ENCODE measurements at places on chromosomes 2 and 18.
A peak's percentile ranks its signal among the peaks of the same experiment; 100 is the strongest.

GRCh38 chr18:58630071-58630470 lies 1.2 kb upstream of the ALPK2 start:
- no peak for DNase-seq

DNA sequence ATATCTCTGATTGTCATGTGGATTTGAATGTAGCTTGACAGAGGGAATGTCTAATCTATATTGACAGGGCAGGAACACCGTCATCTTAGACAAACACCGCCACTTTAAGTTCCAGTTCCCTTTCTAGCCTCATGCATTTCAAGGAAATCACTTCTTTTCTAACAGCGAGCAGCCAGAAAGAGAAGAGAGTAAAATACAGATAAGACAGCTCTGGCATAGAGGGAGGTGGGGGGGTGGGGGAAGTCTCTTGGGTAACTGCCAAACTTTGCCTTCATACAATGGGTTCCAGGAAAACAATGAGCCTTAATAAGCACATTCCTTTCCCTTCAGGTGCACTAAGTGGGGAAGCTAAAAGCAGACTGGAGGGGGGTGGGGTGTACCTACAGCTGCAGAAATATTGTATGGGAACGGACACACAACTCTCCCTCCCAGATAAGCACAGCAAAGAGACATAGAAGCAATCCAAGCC lies 37.2 kb downstream of the CASP10 start:
- DNase-seq: peak; percentile 9

DNA sequence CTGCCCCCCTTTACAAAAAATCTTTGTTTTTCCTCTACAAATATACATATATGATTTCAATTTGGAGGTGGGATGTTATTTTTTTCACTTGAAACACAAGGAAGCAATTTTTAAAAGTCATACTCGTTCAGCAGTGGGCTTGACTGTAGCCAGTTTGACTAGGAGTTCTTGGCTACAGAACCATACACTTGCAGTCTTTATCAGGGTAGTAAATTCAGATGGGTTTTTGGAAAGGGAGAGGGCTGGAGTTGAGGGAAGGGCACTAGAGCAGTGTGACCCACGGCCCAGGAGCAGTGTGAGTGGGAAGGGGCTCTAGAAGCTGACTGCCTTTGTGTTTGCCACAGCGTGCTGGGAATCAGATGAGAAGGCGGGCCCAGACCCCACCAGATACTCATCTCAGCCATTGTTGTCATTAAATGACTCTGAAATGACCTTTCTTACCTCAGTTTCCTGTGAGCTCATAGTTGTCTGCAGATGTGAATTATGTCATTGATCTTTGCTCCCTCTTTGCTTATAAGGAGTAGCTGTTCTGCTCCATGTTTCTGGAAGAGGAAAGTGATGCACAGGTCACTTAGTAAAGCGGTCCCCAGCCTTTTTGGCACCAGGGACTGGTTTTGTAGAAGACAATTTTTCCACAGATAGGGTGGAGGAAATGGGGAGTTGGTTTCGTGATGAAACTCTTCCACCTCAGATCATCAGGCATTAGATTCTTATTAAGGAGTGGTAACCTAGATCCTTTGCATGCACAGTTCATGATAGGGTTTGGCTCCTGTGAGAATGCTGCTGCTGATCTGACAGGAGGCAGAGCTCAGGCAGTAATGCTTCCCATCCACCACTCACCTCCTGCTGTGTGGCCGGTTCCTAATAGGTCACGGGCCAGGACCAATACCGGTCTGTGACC lies 116.8 kb downstream of the SPTBN1 start:
- DNase-seq: peak; percentile 93

- peak; percentile 12 for DNase-seq
Measured at GRCh38 chr2:6506361-6506794, 359.3 kb downstream of the CMPK2 start.

DNA sequence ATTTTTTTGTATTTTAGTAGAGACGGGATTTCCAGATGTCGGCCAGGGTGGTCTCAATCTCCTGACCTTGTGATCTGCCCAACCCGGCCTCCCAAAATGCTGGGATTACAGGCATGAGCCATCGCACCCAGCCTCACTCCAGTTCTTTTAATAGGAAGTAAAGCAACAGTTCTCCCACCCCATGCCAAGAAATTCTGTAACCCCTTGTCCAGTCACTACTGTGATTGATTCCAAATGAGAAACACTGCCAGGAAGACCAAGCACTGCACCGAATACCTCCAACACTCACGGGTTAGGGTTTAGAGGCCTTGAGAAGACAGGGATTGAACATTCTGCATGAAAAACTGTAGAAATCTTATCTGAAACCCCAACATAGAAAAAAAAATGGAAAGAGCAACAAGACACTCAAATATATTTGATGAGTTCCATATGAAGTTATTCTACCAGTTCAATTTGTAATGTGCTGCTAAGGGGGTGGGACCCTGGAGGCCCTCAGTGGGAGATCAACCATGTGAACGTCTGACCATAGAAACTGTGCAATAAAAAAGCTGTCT lies 48.2 kb upstream of the BIN1 start:
- DNase-seq: peak; percentile 79

DNA sequence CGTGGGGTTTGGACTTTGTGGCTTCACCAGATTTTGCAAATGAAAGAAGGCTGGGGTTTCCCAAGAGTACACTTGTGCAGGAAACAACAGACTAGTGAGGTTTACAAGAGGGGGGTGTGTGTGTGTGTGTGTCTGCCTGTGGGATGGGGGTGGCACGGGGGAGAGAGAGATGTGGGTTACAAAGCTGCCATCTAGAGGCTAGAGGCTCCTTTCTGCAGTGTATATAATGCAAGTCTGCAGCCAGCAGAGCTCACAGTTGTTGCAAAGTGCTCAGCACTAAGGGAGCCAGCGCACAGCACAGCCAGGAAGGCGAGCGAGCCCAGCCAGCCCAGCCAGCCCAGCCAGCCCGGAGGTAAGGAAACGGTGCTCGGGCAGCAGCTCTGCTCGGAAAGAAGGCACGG lies at the start of gene ACKR3:
ACKR3 (plus strand) TSS at position 253 of the 401 bp plus-strand sequence. CDS start 10,641 bp downstream, outside the sequence.
- peak; percentile 90 for DNase-seq

DNA sequence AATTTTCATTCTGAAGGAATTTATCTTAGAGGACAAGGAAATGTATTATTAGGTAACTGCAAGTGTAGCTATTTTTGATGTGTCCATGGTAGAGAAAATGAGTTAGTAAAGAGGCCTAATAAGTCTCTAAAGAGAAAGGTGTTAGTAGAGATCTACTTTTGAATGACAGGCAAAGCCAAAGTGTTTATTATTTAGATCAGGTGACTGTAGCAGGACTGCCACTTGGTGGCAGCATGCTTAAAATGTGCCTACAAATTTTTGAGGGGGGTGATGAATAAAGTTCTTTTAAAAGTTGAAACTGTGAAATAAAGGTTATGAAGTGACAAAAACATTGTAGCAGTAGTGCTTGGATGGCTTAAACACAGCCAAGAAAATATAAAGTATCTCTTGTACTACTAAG lies 421.5 kb upstream of the MEIS1 start:
- DNase-seq: no peak

DNA sequence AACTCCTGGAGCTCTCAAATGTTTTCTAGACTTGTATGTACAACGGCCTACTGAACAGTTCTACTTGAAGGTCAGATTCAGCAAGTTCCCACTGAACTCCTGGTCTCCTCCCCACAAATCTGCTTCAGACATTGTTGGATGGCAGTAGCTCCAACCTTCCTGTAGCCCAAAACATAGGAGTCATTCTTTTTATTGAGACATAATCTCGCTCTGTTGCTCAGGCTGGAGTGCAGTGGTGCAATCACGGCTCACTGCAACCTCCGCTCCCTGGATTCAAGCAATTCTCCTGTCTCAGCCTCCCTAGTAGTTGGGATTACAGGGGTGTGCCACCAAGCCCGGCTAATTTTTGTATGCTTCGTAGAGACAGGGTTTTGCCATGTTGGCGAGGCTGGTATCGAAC lies 47.3 kb downstream of the QPCT start:
- no peak for DNase-seq

DNA sequence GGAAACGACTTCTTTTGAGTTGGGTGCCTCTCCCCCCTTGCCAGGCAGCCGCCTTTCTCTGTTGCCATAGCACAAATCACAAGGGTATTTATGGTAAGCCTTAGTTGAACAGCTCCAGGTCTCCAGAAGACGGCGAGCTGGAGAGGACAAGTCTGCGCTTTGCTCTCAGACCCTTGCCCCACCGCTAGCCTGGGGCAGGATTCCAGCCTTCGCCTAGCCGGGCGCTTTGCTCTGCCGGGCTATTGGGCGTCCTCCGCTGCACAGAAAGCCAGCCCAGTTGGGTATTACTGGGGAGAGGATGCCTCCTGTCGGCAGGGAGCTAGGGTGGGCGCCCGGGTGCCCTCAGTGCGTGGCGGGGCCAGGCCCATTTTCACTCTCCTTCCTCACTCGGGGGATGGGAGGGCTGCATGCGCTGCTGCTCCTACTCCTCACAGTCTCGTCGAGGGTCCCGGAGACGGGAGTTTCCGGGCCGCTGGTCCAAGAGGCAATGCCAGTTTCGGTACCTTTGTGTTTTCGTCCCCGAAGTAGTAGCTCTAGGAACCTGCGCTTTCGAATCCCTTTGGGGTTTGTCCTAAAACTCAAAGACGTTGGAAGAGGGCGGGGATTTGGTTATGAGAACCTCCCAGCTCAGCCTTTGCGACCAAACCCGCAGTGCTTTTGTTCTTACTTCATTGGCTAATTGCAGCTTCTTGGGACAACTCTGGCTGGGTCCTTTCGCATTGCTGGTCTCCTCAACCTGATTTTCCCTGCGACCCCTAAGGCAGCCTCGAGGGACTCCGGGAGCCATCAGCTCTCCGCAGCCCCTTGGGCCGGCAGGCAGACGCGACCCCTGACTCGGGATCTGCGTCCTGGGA lies 3.6 kb upstream of the DLX2 start:
- peak; percentile 32 for DNase-seq

DNA sequence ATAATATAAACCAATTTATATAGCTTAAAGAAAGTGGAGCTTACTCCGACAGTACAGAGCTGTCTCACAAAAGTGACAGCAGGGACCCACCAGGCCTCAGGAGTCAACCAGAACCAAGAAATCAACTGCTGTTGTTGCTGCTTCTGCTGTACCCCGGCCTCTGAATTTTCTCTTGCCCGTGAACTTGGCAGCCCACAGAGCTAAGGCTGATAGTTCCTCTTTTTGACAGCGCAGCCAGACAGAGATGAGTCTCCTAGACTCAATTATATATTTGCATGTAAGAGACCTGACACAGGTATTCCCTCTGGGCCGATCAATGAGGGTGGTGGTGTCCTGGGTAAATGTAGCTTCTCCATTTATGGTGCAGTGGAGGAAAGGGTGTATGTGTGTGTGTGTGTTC lies 109.4 kb downstream of the KCTD1 start:
- no peak for DNase-seq

- DNase-seq: peak; percentile 79
Measured at GRCh38 chr2:226531061-226531810, 268.4 kb downstream of the IRS1 start.

DNA sequence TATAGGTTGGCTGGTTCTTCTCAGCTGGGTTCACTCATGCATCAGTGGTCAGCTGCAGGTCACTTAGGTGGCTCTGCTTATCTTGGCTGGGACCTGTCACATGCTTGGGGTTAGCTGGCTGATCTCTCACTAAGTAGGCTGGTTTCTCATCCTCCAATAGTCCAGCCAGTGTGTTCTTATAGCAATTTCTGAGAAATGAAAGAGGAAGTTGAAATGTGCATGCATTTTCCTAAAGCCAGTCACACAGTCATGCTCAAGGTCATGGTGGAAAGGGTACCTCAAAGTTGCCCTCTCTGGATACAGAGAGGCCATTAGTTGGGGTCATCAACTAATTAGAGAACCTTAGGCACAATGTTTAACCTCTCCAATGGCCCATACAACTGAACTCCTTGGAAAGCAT lies 64.4 kb downstream of the KLHL29 start:
- no peak for DNase-seq

DNA sequence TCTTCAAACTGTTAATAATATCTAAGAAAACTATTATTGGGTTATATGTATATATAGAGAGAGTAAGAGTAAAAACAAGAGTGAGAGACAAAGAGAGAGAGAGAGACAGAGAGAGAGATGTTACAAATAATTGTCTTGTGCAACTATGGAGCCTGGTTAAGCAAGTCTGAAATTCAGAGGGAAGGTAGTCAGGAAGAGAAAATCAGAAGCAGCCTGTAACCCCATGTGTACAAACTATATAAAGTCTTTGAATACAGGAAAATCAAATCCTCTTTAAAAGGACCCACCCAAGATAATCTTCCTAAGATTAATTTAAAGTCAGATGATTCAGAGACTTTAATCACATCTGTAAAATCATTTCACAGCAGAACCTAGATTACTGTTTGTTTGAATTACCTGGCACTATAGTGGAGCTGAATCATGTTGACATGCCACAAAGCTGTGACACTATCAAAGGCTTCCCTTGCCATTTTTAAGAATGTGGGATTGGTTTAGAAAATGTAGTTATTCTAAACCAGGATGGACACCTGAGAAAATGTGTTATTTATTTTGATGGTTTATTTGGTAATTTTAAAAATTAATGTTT lies 301.7 kb upstream of the FSIP2 start:
- peak; percentile 11 for DNase-seq

GRCh38 chr2:27118525-27119329 lies at the start of gene CGREF1:
TSS of gene CGREF1 (minus strand) at chr2:27119128. CDS start at chr2:27104366, 14,762 bp downstream.
- no peak for DNase-seq

- DNase-seq: no peak
Measured at GRCh38 chr2:174020926-174021662, 55.9 kb upstream of the SP3 start.

DNA sequence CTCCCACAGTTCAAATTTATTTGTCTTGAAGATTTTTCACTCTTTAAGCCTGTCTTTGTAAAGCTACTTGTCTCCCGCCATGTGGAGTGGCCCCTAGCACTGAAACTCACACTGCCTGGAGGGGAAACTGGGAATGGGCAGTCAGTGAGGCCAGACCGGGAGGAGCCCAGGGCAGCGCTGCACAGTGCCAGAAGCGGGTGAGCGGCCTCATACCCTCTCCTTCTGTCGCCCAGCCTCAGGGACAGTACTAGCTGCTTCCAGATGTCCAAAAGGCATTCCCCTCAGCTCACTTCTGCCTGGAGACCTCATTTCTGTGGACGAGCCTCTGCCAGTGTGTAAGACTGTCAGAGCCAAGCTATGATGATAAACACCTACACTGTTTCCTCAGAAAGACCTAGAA lies 79.9 kb downstream of the SEPTIN10 start:
- no peak for DNase-seq

DNA sequence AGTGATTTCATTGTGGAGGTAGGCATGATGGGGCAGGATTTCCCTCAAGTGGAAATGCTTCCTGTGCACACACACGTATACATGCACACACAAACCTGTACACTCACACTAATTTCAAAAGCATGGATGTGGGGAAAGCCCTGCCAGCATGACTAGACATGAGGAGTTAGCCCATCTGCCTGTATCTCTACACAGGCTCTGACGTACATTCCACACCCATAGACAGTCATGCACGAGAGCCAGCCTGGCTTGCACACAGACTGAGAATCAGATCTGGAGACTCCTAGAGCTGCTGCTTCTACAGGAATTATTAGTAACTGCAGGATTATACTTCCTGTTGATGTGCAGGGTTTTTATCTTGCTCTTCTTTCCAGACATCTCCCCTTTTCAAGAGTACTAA lies 27.3 kb upstream of the NFU1 start:
- no peak for DNase-seq

- DNase-seq: no peak
Measured at GRCh38 chr2:52238782-52239181, 1206.8 kb upstream of the NRXN1 start.

GRCh38 chr2:134505446-134505845 lies 213.4 kb downstream of the TMEM163 start:
- DNase-seq: no peak

GRCh38 chr2:11940121-11940743 lies 193.8 kb downstream of the LPIN1 start:
- no peak for DNase-seq

All from fibroblast of lung (primary cell).